ENCODE measurements at places on chromosomes 6 and 20.

DNA sequence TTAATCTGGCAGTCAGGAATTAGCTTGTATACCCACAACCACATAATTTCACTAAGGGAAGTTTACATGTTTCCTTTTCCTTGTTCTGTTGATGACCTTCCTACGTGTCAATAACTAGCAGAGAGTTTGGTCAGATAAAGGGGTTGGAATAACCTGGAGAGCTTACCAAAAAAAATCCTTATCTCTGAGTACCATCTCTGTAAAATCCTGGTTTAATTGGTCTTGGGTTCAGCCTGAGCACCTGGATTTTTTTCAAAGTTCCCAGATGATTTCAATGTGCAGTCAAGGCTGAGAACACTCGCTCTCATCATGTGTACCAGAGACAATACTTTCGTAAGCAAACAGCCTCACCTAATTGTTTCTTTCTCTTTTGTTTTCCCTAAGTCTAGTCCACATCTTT is 483.8 kb upstream of the FLRT3 start:
- no peaks in the 10 kb centered on the region for H3K27me3 ChIP-seq
- no peak overlapping the region for H3K4me3 ChIP-seq
- DNase-seq = no peak
- H3K27ac ChIP-seq = no peak overlapping the region

DNA sequence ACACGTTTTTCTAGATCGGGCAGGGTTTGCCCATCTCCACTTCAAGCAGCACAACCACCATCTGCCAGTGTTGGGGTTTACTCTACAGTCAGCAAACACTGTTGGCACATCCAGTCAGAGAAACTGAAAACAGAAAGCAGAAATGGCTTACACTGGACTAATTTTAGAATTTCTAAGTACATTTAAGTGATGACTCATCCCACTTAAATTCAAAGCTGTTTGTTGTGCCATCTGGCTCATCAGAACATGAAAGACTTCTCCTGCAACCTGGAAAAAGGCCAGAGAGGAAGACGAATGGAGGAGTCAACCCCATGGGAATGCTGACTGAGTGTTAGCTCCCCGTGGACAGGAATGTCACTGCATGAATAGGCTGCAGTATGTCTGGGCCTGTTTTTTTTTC is 21.8 kb downstream of the FAM209B start:
- no peak overlapping the region for H3K4me3 ChIP-seq
- DNase-seq = no peak
- no peak overlapping the region for H3K27ac ChIP-seq
- H3K27me3 ChIP-seq = no peaks in the 10 kb centered on the region
- peaks cover 18% of the 10 kb centered on the region for H3K4me1 ChIP-seq
- H3K36me3 ChIP-seq = no peaks in the 10 kb centered on the region

DNA sequence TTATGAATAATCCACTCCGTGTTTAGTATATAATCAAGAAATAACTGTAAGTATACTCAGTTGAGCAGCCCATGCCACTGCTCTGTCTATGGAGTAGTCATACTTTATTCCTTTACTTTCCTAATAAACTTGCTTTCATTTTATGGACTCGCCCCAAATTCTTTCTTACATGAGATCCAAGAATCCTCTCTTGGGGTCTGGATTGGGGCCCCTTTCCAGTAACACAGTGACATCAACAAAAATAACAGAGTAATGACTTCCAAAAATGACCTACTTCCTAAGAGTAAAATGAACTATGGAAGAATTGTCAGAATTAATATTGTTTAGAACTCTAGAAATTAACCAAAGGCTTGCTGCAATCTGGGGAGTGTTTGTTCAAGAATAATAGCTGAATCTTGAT is 8.8 kb downstream of the OR2H1 start:
- no peak overlapping the region for H3K27ac ChIP-seq
- H3K4me3 ChIP-seq = no peak overlapping the region
- H3K4me1 ChIP-seq = no peaks in the 10 kb centered on the region

- no peaks in the 10 kb centered on the region for H3K27me3 ChIP-seq
- DNase-seq = no peak
- no peak overlapping the region for H3K27ac ChIP-seq
- H3K4me1 ChIP-seq = no peaks in the 10 kb centered on the region
Measured at GRCh38 chr20:2385496-2385895, 4.8 kb downstream of the TGM6 start.

DNA sequence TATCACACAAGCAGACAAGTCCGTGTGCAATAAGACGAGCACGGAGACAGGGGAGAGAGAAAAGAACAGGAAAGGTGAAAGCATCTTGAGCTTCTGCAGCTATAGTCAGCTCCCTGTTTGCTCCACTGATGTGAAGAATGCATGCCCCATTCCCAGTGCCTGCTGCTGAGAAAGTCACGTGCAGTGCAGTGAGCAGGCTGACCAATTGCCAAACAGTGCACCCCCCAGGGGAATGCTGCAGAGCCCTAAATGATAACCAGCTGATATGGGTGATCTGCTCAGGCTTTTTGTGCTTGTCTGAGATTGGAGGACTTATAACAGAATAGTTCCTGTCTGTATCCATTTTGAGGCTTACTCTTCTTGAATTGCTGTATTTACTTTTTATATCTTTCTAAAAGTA is 121.5 kb downstream of the PACRG start:
- no peak for DNase-seq
- H3K36me3 ChIP-seq = no peaks in the 10 kb centered on the region
- no peak overlapping the region for H3K4me3 ChIP-seq
- H3K4me1 ChIP-seq = no peaks in the 10 kb centered on the region
- H3K27ac ChIP-seq = no peak overlapping the region

DNA sequence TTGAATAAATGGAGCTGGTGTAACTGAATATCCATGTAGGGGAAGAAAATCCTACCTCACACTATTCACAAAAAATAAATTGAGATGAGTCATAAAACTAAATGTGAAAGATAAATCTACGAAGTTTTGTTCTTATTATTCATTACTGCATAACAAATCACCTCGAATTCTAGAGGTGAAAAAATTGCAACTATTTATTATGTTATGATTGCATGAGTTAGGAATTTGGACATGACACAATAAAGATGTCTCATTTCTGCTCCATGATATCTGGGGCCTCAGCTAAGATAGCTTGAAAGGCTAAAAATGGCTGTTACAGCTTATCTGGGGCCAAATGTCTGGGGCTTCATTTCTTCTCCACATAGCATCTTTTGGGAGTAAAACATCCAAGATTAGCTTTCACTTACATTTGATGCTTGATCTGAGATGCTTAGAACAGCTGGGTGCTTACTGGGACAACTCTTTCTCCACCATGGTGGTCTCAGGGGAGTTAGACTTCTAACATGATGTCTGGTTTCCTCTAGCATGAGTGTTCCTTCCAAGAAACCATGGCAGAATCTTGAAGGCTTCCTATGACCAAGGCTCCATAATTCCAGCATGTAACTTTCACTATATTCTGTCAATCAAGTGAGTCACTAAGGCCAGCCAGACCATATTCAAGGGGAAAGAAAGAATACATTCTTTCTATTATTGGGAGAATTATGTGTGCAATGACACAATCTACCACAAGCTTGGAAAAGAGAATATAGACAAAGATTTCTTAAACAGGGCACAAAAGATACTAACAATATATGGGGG is 30.1 kb downstream of the OR2B6 start:
- no peaks in the 10 kb centered on the region for H3K4me1 ChIP-seq
- H3K27me3 ChIP-seq = no peaks in the 10 kb centered on the region
- H3K4me3 ChIP-seq = no peak overlapping the region
- DNase-seq = no peak

- no peaks in the 10 kb centered on the region for H3K4me1 ChIP-seq
- no peak overlapping the region for H3K27ac ChIP-seq
Measured at GRCh38 chr6:32752580-32752979, 10.8 kb downstream of the HLA-DQB2 start.

GRCh38 chr6:146305092-146305491 is 238.5 kb upstream of the RAB32 start:
- H3K4me3 ChIP-seq = no peak overlapping the region
- no peak overlapping the region for H3K27ac ChIP-seq
- H3K4me1 ChIP-seq = no peaks in the 10 kb centered on the region
- DNase-seq = no peak

DNA sequence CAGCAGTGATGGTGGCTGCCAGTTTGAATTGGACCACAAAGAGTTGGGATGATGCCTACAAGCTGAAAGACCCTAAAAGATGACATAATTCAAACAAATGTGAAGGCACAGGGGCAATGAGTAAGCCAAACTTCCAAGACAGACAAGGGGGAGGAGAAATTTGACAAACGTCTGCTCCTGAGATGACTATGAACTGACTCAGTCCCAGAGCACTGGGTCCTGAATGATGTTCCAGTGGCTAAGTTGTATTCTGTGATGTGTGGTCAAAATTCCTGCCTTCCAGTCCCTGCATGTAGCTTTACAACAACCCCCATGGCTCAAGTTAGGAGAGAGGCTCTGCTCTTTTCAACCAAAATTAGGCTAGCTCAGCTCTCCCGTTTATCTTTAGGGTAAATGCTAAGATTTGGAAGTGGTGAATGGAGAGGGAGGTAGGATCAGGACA is 86.1 kb upstream of the SIRPA start:
- H3K4me1 ChIP-seq = peaks cover 52% of the 10 kb centered on the region
- H3K36me3 ChIP-seq = no peaks in the 10 kb centered on the region
- H3K27me3 ChIP-seq = no peaks in the 10 kb centered on the region
- H3K4me3 ChIP-seq = no peak overlapping the region

GRCh38 chr20:43271980-43272379 is 82.3 kb upstream of the PTPRT start:
- H3K27me3 ChIP-seq = no peaks in the 10 kb centered on the region
- no peak for DNase-seq
- no peaks in the 10 kb centered on the region for H3K4me1 ChIP-seq
- no peaks in the 10 kb centered on the region for H3K36me3 ChIP-seq
- no peak overlapping the region for H3K27ac ChIP-seq
- no peak overlapping the region for H3K4me3 ChIP-seq

GRCh38 chr6:166438211-166438861 is 55.6 kb upstream of the MPC1 start:
- no peaks in the 10 kb centered on the region for H3K27me3 ChIP-seq
- H3K36me3 ChIP-seq = no peaks in the 10 kb centered on the region
- H3K27ac ChIP-seq = no peak overlapping the region
- H3K4me1 ChIP-seq = no peaks in the 10 kb centered on the region
- no peak overlapping the region for H3K4me3 ChIP-seq

DNA sequence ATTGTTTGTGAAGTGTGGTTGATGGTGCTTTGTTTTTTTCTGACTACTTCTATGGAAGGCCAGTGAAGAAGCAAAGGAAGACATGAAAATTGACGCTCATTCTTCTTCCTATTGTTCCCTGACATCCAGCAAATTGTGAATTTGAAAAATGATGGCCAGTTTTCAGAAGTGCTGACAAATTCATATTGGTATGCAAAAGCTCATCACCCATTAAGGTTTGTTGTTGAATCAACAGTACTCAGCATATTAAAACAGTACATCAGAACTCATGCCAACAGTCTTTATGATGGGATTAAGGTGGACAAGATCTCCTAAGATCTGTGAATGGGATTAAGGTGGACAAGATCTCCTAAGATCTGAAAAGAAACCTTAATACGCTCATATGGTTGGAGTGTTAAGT is 1.0 kb upstream of the MTG2 start:
- H3K27me3 ChIP-seq = no peaks in the 10 kb centered on the region
- H3K27ac ChIP-seq = peak overlapping the region; percentile 91
- peaks cover 24% of the 10 kb centered on the region for H3K36me3 ChIP-seq
- DNase-seq = no peak

DNA sequence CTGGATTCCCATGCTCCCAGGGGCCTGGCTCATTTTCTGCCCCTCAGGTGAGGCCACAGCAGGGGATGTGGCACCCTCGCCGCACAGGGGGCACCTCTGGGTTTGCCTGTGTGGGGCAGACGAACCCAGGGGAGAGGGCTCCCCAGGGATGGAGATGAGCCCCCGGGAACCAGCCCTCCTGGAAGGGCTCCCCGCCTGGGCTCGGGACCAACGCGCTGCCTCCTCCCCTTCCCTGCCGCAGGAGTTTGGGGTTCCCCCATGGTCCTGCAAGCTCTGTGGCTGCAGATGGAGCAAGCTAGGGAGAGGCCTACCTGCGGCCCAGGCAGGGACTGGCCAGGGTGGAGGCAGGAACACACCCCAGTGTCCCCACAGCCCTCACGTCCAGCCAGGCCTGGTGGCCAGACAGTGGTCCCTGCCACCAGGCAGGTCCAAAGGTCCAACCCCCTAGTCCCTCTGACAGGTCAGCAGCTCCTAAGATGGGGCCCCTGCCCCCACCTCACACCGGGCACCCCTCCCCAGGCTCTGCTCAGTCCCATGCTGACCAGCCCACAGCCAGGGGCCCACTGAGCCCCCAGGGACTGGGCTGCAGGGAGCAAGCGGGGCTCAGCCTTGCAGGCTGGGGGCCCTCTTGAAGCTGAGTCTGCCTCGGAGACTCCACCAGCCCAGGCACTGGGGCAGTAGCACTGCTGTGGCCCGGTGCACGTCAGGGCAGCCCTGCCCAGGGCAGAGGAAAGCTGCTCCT is 13.7 kb downstream of the LAMA5 start:
- H3K27me3 ChIP-seq = no peaks in the 10 kb centered on the region
- H3K4me1 ChIP-seq = peaks cover 65% of the 10 kb centered on the region
- DNase-seq = no peak
- peak overlapping the region; percentile 93 for H3K27ac ChIP-seq
- H3K36me3 ChIP-seq = peaks cover 47% of the 10 kb centered on the region

DNA sequence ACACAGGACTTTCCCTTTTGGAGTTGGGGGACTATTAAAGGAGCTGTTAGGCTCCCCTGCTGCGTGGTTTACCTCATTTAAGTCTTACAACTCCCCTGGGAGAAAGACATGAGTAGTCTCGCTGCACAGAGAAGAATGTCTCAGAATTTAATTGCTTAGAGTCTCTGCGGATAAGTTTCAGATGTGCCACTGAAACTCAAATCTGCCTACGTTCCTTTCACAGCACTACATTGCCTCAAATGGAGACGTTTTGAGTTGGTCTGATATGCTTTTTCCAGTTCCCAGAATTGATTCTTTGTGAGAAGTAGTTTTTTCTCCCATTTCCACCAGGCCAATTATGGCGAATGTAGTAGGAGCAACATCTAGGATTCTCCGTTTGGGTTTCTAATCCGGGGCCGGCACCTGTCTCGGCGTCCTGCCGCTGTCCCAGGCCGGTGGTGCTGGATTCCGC is 532 bp upstream of the SLC35F1 start:
- DNase-seq = no peak
- H3K4me1 ChIP-seq = peaks cover 5% of the 10 kb centered on the region
- no peak overlapping the region for H3K27ac ChIP-seq
- H3K4me3 ChIP-seq = peak overlapping the region; percentile 70
- H3K36me3 ChIP-seq = no peaks in the 10 kb centered on the region
- peaks cover 24% of the 10 kb centered on the region for H3K27me3 ChIP-seq

- no peaks in the 10 kb centered on the region for H3K36me3 ChIP-seq
- H3K27ac ChIP-seq = no peak overlapping the region
- no peak overlapping the region for H3K4me3 ChIP-seq
- peaks cover 15% of the 10 kb centered on the region for H3K4me1 ChIP-seq
Measured at GRCh38 chr20:62413896-62414481, 6.9 kb upstream of the CABLES2 start.

- no peaks in the 10 kb centered on the region for H3K4me1 ChIP-seq
- H3K27ac ChIP-seq = no peak overlapping the region
- H3K27me3 ChIP-seq = peaks cover 3% of the 10 kb centered on the region
- no peak overlapping the region for H3K4me3 ChIP-seq
- DNase-seq = no peak
- no peaks in the 10 kb centered on the region for H3K36me3 ChIP-seq
Measured at GRCh38 chr6:122733259-122733658, 46.3 kb upstream of the FABP7 start.

All from esophagus muscularis mucosa (tissue), 4 donors.